ENCODE measurements at places on chromosomes 16 and 17. TPM values are rescaled to one million over a fixed set of nuclear protein-coding genes. Genes with fewer than 3 reads are reported as not detected.
A peak's percentile ranks its signal among the peaks of the same experiment; 100 is the strongest.

DNA sequence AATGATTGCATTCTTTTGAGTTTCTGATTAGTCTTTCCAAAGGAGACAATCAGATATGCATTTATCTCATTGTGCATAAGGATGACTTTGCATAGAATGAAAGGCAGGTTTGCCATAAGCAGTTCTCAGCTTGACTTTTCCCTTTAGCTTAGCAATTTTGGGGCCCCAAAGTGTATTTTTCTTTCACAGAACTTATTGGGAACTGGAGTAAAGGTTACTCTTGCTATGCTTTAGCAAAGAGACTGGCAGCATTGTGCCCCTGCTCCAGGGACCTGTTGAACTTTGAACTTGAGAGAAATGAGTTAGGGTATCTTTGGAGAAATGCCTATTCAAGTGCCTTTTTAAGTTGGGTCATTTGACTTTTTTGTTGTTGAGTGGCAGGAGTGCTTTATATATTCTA, 17.0 kb downstream of the TAT start:
- no peak for DNase-seq

DNA sequence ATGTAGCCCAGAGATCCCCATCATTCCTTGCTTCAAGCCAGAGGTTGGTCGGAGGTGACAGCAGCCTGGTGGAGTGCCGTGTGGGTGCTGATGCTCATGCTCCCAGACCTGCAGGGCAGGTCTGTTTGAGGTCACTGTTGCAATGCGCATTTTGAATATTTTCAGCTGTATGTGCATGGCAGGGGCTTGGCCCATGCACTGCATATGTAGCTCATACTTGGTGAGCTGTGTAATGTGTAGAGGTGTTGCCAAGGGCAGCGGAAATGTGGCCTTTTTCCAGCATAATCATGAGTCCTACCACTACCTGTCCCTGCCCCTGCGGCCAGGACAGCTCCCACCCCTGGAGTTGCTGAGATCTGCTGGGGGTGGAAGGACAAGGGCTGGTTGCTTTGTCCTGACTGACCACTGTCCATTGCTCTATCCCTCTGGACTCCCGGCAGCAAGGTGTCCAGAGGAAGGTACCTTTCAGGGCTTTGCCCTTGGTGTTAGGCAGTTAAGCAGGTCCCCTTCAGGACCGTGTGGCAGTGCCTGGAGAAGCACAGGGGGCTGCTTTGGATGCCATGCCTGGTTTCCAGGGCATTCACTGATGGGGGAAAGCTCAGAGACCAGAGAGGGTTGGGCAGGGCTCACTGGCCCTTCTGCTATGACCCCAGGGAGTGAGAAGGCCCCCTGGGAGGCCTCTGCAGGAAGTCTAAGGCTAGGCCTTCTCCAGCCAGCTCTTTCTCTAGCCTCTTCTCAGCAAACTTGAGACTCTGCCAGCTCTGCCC, 215.2 kb downstream of the NTN1 start:
- no peak for DNase-seq

GRCh38 chr16:86597880-86598606, 19.7 kb downstream of the FOXL1 start:
- DNase-seq = no peak

Gene IL17C
- total RNA-seq = not detected

Gene TBC1D28
- not detected for total RNA-seq

Gene CIBAR2
- not detected for total RNA-seq

GRCh38 chr16:75271441-75272096, 20.1 kb upstream of the BCAR1 start:
- no peak for DNase-seq

Gene PMFBP1
- total RNA-seq = not detected

GRCh38 chr16:28326881-28327610, 34.7 kb downstream of the SBK1 start:
- peak; percentile 63 for DNase-seq

GRCh38 chr17:79090443-79091225, 16.0 kb downstream of the ENGASE start:
- DNase-seq = no peak

GRCh38 chr16:53369921-53370320, 64.3 kb upstream of the RBL2 start:
- DNase-seq = no peak

Gene HS3ST3A1
- total RNA-seq = 1.8 TPM

DNA sequence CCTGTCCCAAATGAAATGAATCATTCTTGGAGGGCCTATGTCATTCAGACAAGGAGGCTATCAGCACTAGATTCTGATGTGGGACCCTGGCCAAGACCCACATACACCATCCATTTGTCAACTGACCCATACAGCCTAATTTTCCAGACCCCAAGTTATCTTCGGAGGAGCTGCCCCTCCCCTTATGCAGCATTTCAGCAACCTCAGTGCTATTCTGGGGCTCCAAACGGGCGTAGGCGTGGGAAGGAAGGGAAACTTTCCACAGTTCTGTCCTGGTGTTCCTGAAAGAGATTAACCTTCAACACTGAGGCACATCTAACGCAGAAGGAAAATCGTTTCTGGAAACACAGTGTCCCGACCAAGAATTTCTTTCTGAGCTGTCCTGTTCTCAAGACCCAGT, 86.7 kb downstream of the MYH11 start:
- DNase-seq = no peak

DNA sequence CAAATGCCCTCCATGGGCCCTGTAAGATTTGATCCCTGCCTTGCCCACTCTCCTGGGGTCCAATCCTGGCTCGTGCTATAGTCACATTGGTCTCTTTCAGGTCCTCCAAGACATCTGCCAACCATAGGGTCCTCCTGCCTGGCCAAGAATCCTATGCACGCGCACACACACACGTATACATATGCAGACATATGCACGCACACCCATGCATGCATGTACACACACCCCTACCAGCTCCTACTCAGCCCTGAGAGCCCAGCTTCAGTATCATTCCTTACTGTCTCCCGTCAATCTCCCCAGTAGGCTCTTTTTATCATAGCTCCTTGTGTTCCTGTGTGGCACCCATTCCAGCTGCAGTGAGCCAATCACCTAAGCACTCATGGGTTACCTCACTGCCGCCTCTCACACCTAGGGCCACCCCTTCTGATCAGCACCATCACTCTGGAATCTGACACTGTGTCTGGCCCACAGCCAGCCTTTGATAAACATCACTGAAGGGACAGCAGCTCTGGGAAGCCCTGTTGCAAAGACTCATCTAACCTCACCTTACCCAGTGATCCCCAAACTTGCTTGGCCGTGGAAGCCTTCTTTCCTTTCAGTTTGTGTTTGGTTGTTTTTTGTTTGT, 7.9 kb upstream of the DNAH17 start:
- DNase-seq = no peak

Gene ZFPM1
- 0.36 TPM for total RNA-seq

DNA sequence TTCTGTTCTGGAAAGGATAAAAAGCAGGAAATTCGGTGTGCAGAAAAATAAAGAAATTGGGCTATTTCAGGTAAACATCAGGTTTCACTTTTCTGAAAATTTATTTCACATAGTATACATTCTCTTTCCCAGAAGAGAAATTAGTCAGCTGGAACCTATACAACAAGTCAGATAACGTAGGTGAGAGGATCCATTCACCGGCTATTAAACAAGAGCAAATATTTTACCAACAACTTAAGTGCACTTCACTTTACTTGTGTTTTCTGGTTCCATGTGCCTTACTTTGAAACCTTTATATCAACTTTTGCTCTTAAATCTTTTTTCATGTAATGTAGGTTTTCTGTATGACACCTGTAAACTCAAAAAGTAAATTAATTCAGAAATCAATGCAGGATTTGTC, 839.7 kb downstream of the CDH11 start:
- DNase-seq = no peak

Gene ZSCAN10
- total RNA-seq = not detected

GRCh38 chr16:9082422-9082821, 9.0 kb upstream of the HAPSTR1 start:
- DNase-seq = no peak

Gene PLA2G10
- total RNA-seq = not detected

GRCh38 chr16:7113949-7114348, 218.7 kb upstream of the RBFOX1 start:
- DNase-seq = no peak

Gene TMIGD1
- not detected for total RNA-seq

DNA sequence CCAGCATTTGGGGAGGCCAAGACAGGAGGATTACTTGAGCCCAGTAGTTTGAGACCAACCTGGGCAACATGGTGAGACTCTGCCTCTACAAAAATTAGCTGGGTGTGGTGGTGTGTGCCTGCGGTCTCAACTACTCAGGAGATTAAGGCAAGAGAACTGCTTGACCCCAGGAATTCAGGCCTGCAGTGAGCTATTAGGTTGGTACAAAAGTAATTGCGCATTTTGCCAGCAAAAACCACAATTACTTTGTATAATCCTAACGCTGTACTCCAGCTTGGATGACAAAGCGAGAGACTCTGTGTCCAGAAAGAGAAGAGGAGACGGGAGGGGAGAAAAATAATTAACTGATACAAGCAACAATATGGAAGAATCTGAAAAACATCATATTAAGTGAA, 32.7 kb downstream of the YWHAE start:
- no peak for DNase-seq

Gene NPIPA8
- total RNA-seq = 87.8 TPM

GRCh38 chr17:68255731-68256538, 8.1 kb downstream of the AMZ2 start:
- no peak for DNase-seq

DNA sequence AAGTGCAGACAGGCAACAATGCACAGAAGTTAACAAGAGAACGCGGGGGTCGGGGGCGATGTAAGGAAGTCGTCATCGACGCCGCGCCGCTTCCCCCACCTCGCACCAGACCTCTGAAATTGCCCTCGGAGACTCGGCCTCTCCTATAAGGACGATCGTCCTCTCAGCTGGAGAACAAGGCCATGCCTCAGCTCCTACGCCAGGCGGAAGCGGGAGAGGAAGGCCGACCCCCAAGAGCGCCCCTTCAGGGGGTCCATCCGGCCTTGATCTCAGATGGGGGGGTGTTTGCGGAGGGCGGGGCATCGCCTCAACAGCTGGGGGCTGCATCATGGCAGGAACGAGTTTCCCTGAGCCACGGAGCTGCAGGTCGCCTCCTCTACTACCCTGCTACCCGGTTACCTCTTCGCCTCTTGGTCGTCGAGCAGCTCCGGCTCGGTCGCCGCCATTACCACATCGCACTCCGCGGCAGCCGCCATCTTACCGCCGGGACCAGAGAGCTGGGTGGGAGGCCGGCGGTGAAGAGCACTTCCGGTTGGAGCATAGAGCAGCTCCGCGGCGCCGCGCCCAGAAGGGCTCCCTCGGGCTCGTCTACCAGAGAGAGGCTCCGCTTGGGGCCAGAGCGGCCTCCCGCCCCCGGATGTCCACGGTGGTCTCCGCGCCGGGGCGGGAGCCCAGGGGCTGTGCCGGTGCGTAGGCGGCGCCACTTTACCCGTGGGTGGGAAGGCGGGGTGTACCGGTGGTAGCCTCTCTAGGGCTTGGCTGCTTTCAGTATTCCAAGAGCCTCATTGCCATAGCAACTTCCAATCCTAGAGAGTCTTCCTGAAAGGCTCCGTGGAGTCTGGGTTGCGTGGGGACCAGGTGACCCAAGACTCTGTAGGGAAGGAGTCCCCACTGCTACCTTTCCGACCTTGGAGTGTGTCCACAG, at the start of gene DNAJC7:
Gene DNAJC7 (minus strand): TSS at position 499 of the 925 bp plus-strand sequence. CDS start 23 bp downstream, at position 476.
- DNase-seq = peak; percentile 96

GRCh38 chr16:22192261-22193062, 13.6 kb upstream of the EEF2K start:
- peak; percentile 96 for DNase-seq

DNA sequence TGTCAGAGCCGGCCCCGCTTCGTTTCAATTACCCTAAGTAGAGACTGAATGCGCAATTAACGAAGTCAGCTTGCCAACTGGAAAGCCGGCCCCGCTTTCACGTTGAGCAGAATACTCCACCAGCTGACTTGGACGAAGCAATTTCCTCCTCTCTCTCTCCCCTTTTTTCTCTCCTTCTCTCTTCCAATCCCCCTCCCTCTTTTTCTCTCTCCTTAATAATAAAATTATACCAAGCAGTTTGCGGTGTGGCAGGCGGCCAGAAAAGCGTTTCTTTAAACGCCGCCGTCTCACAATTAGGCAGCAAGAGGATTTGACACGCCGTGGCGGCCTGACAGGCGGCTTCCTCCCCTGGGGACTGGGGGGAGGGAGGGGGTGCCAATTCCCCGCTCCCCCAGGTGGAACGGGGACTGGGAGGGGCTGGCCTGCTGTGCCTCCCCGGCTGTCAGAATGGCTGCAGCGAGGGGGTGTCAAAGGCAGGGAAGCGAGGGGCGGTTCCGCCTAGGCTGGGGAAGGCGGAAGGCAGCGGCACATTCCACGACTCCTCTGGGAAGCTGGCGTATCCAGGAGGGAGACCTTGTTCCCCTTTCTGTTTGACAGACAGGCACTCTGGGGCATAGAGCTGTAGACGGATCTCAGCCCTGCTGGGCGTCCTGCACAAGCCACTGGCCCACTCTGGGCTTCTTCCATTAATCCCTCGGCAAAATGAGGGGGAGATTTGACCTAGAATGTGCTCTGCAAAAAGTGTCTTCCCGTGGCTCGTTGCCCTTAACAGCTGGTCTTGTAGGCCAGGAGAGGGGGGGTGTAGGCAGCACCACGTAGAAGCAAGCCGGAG, 52.7 kb downstream of the SREBF1 start:
- no peak for DNase-seq

DNA sequence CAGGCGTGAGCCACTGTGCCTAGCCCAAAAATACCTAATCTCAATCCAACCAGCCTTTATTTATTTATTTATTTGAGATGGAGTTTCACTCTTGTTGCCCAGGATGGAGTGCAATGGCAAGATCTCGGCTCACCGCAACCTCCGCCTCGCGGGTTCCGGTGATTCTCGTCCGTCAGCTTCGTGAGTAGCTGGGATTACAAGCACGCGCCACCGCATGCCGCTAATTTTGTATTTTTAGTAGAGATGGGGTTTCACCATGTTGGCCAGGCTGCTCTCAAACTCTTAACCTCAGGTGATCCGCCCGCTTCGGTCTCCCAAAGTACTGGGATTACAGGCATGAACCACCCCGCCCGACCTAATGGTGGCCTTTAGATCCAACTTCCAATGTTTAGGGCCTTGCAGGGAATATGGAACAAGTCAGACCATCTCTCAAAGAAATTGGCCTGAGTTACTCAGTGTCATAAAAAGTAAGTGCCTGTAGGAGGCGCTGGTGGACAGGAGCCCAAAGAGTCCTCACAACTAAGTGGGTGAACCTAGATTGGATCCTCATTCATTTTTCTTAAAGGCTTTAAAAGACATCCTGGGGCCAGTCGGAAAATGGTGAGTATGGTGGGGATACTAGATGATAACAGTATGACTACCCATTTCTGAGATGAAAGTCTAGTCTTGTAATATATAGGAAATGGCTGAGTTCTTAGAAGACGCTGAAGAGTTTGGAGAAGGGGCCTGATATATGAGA, 4.6 kb downstream of the ZSCAN10 start:
- no peak for DNase-seq

Gene HOXB9
- not detected for total RNA-seq

Gene IFI35
- 22.4 TPM for total RNA-seq

Data from sigmoid colon (tissue), 7 donors.